Activated T-helper 9 cell treated with anti-CD3 and anti-CD28 coated beads, Interleukin-2, amount 50 U/mL, for 16 hours (primary cell): ENCODE measurements at places on chromosomes 1 and 21.

- no peak for DNase-seq
These were observed 465.6 kb upstream of the ADGRL4 start for GRCh38 chr1:79472067-79472656.

GRCh38 chr1:170776777-170777176 lies 112.8 kb downstream of the PRRX1 start:
- no peak for DNase-seq

DNA sequence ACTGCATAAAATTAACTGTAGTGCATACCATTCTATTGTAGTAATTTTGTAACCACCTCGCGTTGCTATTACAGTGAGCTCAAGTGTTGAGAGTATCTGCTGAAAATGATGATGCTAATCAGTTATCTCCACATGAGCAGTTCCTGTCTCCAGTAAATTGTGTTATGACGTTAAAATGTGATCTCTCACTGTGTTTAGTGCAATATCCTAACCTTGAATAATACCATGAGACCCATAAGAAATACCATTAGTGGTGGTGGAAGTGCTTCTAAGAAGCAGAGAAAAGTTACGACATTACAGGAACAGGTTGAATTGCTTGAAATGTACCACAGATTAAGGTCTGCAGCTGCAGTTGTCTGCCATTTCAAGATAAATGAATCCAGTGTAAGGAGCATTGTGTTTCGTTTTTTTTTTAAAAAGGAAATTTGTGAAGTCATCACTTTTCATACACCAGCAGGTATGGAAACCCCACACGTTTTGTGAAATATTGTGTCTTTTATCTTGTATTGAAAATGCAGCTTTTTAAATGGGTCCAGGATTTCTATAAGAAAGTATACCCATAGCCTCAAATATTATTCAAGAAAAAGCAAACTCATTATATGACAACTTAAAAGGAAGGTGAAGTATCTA lies 72.5 kb downstream of the ANGPTL1 start:
- DNase-seq = no peak

GRCh38 chr1:212293579-212293978 lies 8.4 kb downstream of the PPP2R5A start:
- no peak for DNase-seq

GRCh38 chr1:19739628-19740027 lies 60.1 kb downstream of the TMCO4 start:
- no peak for DNase-seq

GRCh38 chr1:203478986-203479385 lies 3.4 kb downstream of the PRELP start:
- no peak for DNase-seq

DNA sequence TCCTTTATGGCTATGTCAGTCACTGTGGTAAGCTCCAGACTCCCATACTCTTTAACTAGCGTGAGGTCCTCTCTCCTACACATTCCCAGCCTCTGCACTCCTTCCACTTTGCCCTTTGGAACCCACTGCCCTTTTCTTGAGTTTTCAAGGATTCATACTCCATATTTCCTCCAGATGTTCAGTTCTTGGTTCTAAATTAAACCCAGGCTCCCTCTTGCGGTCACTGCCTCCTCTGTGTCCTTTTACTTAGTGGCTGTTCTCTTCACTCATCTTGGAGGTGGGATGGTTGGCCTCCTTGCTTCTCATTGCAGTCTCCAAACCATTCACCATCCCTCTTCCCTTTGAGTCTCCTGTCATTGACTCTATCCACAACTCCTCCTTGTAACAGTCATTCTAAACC lies 208.1 kb downstream of the TGFB2 start:
- DNase-seq = no peak

DNA sequence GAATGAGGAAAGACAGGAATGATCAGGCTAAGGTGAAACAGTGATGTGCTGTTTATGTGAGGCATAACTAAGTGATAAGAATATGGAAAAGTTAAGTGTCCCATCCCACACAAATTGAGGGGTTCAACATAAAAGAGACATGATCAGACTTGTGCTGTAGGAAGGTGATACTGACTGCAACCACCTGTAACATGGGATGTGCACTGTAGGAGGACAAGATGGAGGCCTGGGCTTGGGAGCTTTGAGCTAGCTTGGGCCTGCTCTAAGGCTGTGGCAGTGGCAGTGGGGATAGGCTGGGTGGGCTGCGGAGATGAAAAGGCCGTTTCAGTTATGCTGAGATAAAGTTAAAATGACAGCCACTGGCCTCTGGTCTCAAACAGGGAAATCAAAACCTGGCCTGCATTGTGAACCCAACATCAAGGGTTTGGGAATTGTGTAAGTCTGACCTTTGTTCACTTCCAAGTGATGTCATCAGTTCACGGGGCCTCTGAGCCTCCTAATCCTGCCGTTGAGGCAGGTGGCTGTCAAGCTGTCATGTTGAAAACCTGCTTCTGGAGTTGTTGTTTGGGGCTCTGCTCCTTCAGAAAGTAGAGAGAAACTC lies 61.2 kb upstream of the TENT5C start:
- DNase-seq = no peak

GRCh38 chr1:95313527-95313926 lies 79.5 kb downstream of the RWDD3 start:
- DNase-seq = no peak

DNA sequence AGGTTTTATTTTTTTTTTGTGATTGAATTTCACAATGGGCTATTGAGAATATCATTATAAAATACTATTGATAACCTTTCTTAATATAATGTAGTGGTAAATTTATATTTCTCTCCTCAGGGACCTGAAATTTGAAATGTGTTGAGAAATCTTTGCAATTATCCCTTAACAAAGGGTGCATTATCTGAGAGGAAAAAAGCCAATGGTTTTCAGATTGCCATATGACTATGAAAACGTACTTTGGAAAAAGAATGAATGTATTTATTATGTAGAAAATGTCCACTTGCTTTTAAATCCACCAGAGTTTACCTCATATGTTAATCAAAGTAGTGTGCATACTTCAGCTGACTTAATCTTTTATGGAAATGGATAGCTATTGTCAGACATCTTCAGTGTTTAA lies 441.1 kb downstream of the AMY1C start:
- no peak for DNase-seq

GRCh38 chr1:20404466-20404865 lies 81.5 kb downstream of the CAMK2N1 start:
- no peak for DNase-seq

- peak; percentile 19 for DNase-seq
These were observed 164.8 kb downstream of the PPIAL4G start for GRCh38 chr1:148318123-148318903.

GRCh38 chr1:3258386-3259003 lies 189.5 kb downstream of the PRDM16 start:
- no peak for DNase-seq

GRCh38 chr1:177650947-177651346 lies 318.9 kb downstream of the SEC16B start:
- no peak for DNase-seq

DNA sequence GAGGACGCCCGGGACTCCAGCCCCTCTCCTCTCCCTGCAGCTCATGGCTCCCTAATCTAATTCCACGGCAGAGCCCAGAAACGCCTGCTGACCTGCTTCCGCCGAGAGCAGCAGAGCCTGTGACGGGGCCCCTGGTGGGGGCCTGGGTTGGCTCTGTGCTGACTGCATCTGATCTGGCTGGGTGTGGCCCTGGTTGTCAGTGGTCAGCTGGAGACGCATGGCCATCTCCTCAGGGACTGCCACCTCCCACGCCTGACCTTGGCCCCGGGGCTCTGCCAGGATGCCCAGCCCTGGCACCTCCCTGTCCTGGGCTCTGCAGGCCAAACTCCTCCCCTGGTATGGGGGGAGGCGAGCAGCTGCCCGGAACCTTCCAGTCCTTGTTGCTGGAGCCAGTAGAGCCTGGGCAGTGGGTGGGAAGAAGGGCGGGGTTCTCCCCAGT lies 1.1 kb upstream of the PLCH2 start:
- DNase-seq = no peak

DNA sequence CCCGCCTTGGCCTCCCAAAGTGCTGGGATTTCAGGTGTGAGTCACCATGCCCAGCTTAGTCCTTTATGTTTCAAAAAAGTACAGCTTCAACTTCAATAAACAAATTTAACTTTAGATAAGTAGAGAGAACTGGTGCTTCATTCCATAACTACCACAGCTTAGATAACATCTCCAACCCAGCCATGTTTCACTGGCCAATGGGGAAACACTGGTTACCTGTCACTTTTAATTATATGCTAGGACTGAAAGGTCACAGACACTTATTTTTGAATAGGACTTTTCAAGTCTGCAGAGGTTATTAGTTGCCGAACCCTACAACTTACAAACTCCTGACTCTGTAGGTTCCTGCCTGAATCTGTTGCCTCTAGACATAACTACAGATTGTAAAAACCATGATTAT lies 56.5 kb upstream of the ST6GALNAC3 start:
- DNase-seq = no peak

- DNase-seq = no peak
These were observed 3.9 kb upstream of the RAB4A start for GRCh38 chr1:229266832-229267500.

- DNase-seq = peak; percentile 22
These were observed at the start of gene COL18A1 for GRCh38 chr21:45404730-45405270. Gene COL18A1, plus strand, starts transcription at chr21:45405165. Its CDS starts 66 bp downstream, at chr21:45405231.

DNA sequence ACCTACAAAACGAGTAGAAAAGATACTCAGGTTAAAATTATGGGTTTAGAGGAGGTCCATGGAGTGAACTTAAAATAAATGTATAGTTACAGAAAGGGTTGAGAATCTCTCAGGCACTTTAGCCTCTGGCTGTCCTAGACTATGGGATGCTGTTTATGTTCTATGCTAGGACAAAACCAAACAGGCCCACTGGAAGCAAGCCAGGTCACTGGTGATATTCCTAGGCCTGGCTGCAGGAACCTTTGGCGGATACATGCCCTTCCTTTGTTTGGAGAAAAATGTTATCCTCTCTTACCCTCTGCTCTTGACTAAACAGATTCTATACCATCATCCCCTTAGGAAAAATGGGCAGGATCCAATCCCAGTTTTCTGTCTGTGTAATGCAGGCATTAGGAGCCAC lies 90.7 kb upstream of the DUSP10 start:
- DNase-seq = no peak

- DNase-seq = no peak
These were observed 2.8 kb downstream of the SMCP start for GRCh38 chr1:152880907-152881306.

- DNase-seq = peak; percentile 97
These were observed 4.5 kb upstream of the MEF2D start for GRCh38 chr1:156504821-156505678.

DNA sequence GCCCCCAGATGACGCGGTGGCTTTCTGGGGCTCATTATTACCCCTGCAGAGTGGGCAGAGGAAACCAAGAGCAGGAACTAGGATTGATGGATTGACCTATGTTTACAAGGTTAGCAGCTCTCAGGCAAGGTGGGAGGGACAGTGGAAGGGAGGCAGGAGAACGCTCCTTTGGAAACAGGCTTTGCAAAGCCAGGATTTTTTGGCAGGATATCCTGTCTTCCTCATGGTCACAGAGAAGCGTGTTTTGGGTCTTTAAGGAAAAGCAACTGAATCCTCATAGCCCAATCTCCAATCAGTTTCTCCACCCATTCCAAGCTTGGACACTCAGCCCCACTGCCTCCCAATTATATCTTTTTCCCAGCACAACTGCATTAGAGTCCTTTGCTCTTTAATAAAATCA lies 105.6 kb upstream of the SOD1 start:
- DNase-seq = no peak

- DNase-seq = no peak
These were observed 45.4 kb upstream of the PLD5 start for GRCh38 chr1:242569867-242570266.

GRCh38 chr1:221664253-221664652 lies 77.6 kb downstream of the DUSP10 start:
- DNase-seq = no peak

GRCh38 chr1:203599875-203600781 lies 26.5 kb upstream of the ATP2B4 start:
- no peak for DNase-seq

DNA sequence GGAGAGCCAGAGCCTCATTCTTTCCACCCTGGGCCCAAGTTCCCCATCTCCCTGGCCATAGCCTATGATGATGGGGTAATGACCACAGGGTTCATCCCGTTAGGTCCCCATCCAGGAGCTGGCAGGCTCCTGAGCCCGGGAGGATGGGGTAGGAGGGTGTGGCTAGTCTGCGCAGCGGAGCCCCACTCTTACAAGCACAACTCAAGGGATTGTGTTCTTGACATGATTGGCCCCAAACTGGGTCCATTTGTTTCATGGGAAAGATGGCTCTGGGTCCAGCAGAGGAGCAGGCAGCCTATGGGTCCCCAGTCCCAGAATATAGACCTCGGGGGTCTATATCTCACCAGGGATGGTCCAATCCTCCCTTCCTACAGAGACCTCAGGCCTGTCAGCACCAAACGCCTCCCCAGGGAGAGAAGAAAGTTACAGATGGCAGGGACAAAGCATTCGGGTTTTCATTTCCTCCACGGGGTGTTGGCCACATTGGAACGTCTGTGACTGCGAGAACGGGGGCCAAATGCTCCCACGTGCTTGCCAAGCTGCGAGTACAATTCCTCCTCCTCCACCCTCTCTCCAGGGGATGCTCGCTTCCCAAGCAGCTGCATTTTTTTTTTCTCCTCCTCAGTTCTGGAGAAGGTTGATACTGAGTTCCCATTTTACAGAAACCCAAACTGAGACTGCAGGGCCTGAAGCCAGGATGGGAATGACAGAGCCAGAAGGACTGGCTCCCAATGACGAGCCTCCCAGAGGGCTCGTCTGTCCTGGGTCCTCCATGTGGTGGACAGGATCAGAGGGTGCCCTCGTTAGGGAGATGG lies 71.0 kb downstream of the DHRS3 start:
- DNase-seq = no peak

DNA sequence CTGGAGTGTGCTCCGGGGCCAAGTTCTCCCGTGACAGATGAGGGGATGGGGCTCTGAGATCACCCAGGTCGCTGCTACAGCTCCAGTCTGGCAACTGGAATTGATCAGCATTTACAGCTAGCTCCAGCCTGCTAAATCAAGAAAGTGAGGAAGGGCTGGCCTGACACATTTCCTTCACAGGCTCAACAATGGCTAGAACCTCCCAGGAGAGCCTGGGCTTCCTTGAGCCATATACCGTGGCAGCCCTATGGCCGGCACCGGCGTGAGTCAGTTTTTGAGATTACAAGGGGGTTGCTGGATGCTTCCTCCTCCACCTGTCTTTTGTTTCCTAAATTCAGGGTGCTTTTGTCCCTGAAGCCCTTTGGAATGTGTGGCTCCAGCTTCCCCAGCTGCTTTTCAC lies 104.2 kb downstream of the ETS2 start:
- no peak for DNase-seq

DNA sequence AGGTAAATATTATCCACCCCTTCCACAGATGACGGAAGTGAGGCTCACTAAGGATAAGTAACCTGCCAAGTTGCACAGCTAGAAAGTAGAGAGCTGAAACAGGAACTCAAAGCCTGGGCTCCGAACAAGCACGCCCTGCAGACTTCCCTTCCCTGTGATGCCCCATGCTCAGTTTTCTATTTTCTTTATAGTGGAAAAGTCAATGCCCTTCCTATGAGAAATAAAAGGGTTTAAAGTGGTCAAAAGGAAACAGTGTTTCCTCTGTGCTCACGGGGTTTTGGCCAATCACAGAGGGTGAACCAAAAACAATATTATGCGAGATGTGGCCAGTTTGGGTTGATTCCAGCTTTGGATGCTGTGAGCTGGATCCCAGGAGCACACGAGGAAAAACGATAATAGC lies 44.5 kb downstream of the DDR2 start:
- no peak for DNase-seq

- DNase-seq = no peak
These were observed 252.2 kb upstream of the ADAMTS5 start for GRCh38 chr21:27219068-27219467.

GRCh38 chr1:210687582-210688279 lies 359.0 kb downstream of the HHAT start:
- no peak for DNase-seq
